SK-N-SH (cell line): ENCODE measurements at places on chromosomes 7 and 10. TPM values are rescaled to one million over a fixed set of nuclear protein-coding genes. Genes with fewer than 3 reads are reported as not detected.
A peak's percentile ranks its signal among the peaks of the same experiment; 100 is the strongest.

- H3K27ac ChIP-seq: peak overlapping the region; percentile 92
- no peak for DNase-seq
- H3K36me3 ChIP-seq: no peaks in the 10 kb centered on the region
- H3K4me3 ChIP-seq: no peak overlapping the region
- no peaks in the 10 kb centered on the region for H3K27me3 ChIP-seq
Observed at GRCh38 chr10:58776568-58777318, 264.1 kb downstream of the BICC1 start.

The PPP1R17 gene
- not detected in 2 replicates for polyA plus RNA-seq

The ASAH2 gene
- polyA plus RNA-seq: 1.8 and 2.5 TPM in 2 replicates

DNA sequence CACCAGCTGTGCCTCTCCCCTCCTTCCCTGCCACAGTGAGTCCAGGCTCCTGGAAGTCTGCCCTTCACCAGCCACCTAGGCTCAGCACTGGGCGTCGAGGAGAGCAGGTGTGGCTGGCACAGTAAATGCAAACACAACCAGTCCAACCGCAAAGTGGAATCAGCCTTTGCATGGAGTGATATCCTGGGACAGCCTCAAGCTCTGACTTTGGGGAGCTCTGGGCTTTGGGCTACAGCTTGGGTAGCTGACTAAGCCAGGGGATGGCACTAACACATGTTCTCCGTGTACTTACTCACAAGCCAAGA is 312.4 kb downstream of the KCNMA1 start:
- H3K36me3 ChIP-seq: no peaks in the 10 kb centered on the region
- H3K27ac ChIP-seq: no peak overlapping the region
- H3K4me3 ChIP-seq: no peak overlapping the region
- no peaks in the 10 kb centered on the region for H3K4me1 ChIP-seq
- no peaks in the 10 kb centered on the region for H3K27me3 ChIP-seq
- no peak for DNase-seq

DNA sequence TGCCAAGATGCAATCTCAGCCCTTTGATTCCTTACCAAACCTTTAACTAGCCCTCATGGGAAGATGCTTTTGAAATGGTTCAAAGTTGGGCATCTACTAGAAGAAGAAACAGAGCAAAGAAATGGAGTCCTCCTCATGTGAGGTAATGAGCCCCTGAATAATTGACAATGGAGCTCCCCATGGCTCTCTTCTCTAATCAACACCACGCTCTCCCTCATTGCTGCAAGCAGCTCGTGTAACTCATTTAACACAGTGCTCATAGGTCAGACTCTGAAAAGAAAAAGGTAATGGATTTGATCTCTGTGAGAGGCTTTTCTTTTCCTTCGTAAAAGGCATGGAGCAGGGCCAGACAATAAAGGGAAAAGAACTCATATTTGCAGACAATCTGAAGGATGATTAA is 312.8 kb downstream of the PHTF2 start:
- no peak overlapping the region for H3K27ac ChIP-seq
- no peaks in the 10 kb centered on the region for H3K4me1 ChIP-seq
- H3K4me3 ChIP-seq: no peak overlapping the region
- DNase-seq: no peak
- no peaks in the 10 kb centered on the region for H3K36me3 ChIP-seq

DNA sequence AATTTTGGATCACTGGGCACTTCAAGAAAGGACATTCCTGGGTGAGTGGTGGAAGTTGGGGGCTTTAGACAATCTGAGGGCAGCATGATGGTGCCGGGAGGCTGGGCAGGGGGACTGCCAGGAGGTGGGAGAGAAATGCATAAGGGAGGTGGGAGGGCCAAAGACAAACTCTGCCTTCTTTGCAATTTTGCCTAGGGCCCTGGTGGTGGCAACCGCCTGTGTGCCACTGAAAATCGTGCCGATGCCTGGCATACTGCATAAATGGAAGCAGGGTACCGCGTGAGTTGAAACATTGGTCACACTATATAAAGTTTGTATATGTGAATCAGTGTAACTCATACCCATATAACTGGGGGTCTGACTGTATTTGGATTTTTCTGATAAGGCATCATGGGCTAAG is 3.3 kb downstream of the LUC7L2 start:
- DNase-seq: no peak
- peaks cover 10% of the 10 kb centered on the region; the same call in 1 of the 2 replicates for H3K4me1 ChIP-seq
- peak overlapping the region; percentile 85; the same call in 1 of the 2 replicates for H3K4me3 ChIP-seq
- peaks cover 48% of the 10 kb centered on the region for H3K36me3 ChIP-seq

- no peak overlapping the region for H3K4me3 ChIP-seq
- peaks cover 4% of the 10 kb centered on the region; the same call in 1 of the 2 replicates for H3K27me3 ChIP-seq
- H3K36me3 ChIP-seq: no peaks in the 10 kb centered on the region
- H3K27ac ChIP-seq: no peak overlapping the region
- no peaks in the 10 kb centered on the region for H3K4me1 ChIP-seq
- no peak for DNase-seq
Observed at GRCh38 chr10:96656839-96657238, 63.5 kb downstream of the PIK3AP1 start.

DNA sequence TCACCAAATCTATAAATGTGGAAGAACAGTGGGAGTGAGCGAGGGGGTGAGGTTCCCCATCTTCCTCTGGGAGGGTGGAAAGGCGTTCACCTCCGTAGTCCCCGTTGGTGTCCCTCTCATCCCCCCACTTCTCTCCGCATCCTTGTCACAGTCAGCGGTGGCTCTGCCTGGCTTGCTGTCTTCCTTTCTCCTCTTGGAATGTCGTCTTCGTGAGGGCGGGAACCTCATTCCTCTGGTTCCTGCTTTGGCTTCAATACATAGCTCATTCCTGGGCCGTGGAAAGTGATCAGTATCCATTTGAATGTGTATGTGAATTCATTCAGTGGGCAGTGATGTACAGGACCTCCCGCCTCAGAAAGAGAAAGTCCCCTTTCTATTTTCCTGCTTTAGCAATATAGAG is 289.4 kb downstream of the CAMK1D start:
- H3K4me3 ChIP-seq: no peak overlapping the region
- H3K27ac ChIP-seq: no peak overlapping the region
- no peaks in the 10 kb centered on the region; the same call in 1 of the 2 replicates for H3K4me1 ChIP-seq
- DNase-seq: no peak
- no peaks in the 10 kb centered on the region for H3K36me3 ChIP-seq

DNA sequence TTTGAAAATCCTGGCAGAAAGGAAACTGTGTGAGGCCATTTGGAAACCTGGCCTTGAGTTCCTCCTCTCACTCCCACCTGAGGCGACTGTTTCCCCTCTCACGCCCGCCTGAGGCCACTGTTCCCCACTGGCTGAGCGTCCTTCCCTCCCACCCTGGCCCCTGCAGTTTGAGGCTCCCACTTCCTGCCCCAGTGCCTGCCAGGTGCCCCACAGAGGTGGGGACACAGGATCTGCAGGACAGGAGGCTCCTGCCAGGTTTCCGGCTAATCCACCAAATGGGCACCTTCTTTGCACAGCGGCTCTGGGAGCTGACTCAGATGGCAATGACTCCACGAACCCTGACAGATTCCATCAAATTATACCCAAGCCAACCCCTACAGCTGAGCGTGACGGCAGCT is 24.3 kb upstream of the LARP4B start:
- no peak overlapping the region for H3K27ac ChIP-seq
- H3K27me3 ChIP-seq: no peaks in the 10 kb centered on the region
- DNase-seq: no peak

The CYP26A1 gene
- not detected in 2 replicates for polyA plus RNA-seq

The CHAT gene
- 0.08 TPM in 1 of 2 replicates, not detected in the other for polyA plus RNA-seq

GRCh38 chr7:143003393-143004051 is 23.4 kb downstream of the OR9A2 start:
- no peaks in the 10 kb centered on the region for H3K4me1 ChIP-seq
- no peaks in the 10 kb centered on the region for H3K36me3 ChIP-seq
- H3K27me3 ChIP-seq: no peaks in the 10 kb centered on the region; the same call in 1 of the 2 replicates

The ASB10 gene
- polyA plus RNA-seq: not detected in 2 replicates

The SH2D4B gene
- polyA plus RNA-seq: not detected in 2 replicates

- H3K36me3 ChIP-seq: no peaks in the 10 kb centered on the region
- H3K4me1 ChIP-seq: peaks cover 10% of the 10 kb centered on the region
- H3K4me3 ChIP-seq: no peak overlapping the region
- H3K27ac ChIP-seq: no peak overlapping the region; the same call in 1 of the 2 replicates
- H3K27me3 ChIP-seq: no peaks in the 10 kb centered on the region
- no peak for DNase-seq
Observed at GRCh38 chr10:70656489-70656888, 15.8 kb upstream of the ADAMTS14 start.

The ANKRD2 gene
- polyA plus RNA-seq: 0.72 and 0.99 TPM in 2 replicates

DNA sequence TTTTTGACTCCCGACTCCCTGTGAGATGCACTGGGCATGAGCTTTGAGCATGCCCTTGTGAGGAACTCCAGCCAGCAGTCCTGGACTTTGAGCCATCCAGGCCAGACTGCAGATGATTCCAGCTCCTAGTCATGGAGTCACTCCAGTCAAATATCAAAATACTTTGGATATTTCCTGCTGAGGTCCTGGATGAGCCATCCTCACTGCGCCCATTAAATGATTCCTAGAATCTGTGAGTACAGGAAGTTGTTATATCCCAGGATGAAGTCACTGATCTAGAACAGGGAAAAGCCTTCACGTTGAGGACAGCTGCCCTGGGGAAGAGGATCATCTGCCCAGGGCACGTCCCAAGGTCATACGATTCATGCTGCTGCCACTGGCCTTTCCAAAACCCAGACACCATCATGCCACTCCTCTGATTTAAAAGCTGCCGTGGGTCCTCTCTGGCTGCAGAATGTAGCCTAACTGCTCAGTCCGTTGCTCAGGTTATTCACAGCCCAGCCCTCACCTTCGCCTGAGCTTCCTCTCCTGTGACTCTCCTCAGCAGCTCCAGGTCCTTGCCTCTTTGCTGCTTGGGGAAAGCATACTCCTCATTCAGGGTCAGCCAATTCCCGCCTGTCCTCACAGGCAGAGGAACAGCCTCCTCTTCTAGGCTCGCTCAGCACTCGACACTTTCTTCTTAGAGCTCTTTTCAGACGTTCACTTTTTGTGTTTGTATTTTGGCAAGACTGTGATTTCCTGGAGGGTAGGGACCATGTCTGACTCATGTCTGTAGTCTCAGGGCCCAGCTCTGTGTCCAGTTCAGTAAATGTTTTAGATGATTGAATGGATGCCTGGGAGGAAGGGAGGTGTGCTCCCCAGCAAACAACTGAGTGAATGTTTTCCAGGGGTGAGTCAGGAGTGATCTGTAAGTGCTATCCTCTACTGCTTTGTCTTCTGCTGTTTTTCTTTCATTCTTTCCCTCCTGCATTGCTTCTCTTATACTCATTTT is 157.8 kb downstream of the SNX10 start:
- no peak overlapping the region for H3K27ac ChIP-seq
- no peaks in the 10 kb centered on the region for H3K36me3 ChIP-seq
- H3K27me3 ChIP-seq: no peaks in the 10 kb centered on the region
- peaks cover 2% of the 10 kb centered on the region; the same call in 1 of the 2 replicates for H3K4me1 ChIP-seq
- no peak for DNase-seq

The FXYD4 gene
- not detected in 2 replicates for polyA plus RNA-seq

The HMX2 gene
- not detected in 2 replicates for polyA plus RNA-seq

The CALHM1 gene
- not detected in 2 replicates for polyA plus RNA-seq

DNA sequence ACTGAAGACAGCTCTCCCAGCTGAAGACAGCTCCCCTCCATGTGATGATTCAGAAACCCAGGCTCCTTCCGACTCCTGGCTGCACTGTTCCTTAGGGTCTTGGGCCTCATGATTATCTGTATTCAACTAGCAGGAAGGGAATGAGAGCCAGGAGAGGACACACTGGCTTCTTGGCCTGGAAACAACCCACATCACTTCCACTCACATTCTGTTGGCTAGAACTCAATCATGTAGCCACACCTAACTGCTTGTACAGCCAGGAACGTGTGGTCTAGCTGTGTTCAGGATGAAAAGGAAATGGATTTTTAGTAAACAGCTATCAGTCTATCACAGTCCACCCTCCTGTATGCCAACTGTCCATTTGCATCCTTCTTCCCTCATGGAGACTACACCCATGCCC is 30.5 kb upstream of the XPNPEP1 start:
- no peaks in the 10 kb centered on the region for H3K36me3 ChIP-seq
- H3K4me1 ChIP-seq: no peaks in the 10 kb centered on the region
- no peak overlapping the region for H3K27ac ChIP-seq
- H3K4me3 ChIP-seq: no peak overlapping the region
- no peaks in the 10 kb centered on the region for H3K27me3 ChIP-seq

The ITIH5 gene
- polyA plus RNA-seq: 0.05 and 0.07 TPM in 2 replicates

The PAX4 gene
- not detected in 2 replicates for polyA plus RNA-seq

DNA sequence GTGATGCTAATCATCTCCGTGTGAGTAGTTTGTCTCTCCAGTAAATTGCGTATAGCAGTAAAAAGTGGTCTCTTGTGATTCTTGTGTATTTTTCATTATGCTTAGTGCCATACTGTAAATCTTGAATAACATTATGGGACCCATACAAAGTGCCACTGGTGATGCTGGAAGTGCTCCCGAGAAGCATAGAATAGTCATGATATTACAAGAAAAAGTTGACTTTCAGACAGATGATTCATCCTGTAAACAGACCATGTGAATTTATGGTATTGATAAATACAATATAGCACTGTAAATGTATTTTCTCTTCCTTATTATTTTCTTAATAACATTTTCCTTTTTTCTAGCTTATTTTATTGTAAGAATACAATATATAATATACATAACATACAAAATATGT is 74.6 kb upstream of the CDK6 start:
- no peaks in the 10 kb centered on the region for H3K4me1 ChIP-seq
- no peak for DNase-seq
- H3K27me3 ChIP-seq: no peaks in the 10 kb centered on the region
- no peaks in the 10 kb centered on the region for H3K36me3 ChIP-seq
- no peak overlapping the region for H3K4me3 ChIP-seq

GRCh38 chr7:22123139-22123538 is 177.4 kb upstream of the CDCA7L start:
- peaks cover 3% of the 10 kb centered on the region for H3K4me1 ChIP-seq
- no peak overlapping the region for H3K4me3 ChIP-seq
- H3K27me3 ChIP-seq: no peaks in the 10 kb centered on the region
- peaks cover 16% of the 10 kb centered on the region for H3K36me3 ChIP-seq

DNA sequence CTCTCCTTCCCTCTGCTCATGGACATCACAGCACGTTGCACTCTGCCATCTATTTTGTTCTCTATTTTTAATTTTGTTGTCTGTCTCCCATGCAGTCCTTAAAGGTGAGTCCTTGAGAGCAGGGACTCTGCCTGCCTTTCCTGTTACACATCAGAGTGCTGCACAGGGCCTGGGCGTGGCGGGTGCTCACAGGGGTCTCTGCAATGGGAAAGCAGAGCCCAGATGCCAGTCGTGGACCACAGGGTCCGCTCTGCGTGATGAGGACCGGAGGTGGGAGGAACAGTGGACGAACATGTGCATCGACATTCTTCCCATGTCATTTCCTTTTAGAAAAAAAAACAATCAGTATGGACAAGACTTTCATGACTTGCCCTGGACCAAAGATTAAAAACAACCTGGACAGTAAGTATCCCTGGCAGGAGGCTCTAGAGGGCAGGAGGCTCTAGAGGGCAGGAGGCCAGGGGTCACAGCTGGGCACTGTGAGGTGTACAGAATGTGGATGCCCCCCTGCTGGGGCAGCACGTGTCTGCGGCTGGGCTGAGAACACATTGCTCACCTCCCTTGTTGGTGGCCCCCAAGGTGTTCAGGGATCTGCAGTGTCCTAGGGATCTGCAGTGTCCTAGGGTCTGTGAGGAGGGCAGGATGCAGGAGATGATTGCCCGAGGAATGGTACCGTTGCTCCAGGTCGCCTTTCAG is 29.6 kb upstream of the ZNF488 start:
- no peak overlapping the region for H3K4me3 ChIP-seq
- no peaks in the 10 kb centered on the region for H3K36me3 ChIP-seq
- H3K27ac ChIP-seq: no peak overlapping the region
- H3K27me3 ChIP-seq: no peaks in the 10 kb centered on the region
- no peaks in the 10 kb centered on the region for H3K4me1 ChIP-seq
- DNase-seq: no peak

GRCh38 chr10:22246680-22247391 is 29.0 kb upstream of the EBLN1 start:
- no peaks in the 10 kb centered on the region for H3K4me1 ChIP-seq
- DNase-seq: no peak
- no peak overlapping the region for H3K4me3 ChIP-seq
- no peaks in the 10 kb centered on the region for H3K36me3 ChIP-seq
- no peaks in the 10 kb centered on the region for H3K27me3 ChIP-seq
